Islet precursor cell (in vitro differentiated cells): ENCODE measurements at places on chromosomes 3 and 15.

GRCh38 chr3:85003479-85003878 lies 44.7 kb downstream of the CADM2 start:
- no peak for DNase-seq

DNA sequence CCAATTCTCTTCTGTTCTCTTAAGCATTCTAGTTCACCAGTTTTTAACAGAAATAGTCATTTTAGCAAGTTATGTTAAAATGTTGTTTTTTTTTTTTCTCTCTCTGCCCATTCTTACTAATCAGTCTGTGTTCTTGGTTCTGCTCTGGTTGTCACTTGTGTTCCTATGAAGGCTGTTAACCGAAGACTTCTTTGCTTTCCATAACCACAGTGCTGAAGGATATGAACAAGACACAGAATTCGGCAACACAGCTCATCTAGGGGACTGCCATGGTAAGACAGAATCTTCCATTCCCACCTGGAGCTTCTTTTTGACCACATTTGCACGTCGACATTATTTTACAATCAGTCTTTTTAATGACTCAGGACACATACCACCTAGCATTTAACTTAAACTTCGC lies 49.1 kb downstream of the SEMA6D start:
- DNase-seq: no peak

- DNase-seq: peak; percentile 64
Measured at GRCh38 chr15:69604072-69604411, 151.4 kb downstream of the RPLP1 start.

DNA sequence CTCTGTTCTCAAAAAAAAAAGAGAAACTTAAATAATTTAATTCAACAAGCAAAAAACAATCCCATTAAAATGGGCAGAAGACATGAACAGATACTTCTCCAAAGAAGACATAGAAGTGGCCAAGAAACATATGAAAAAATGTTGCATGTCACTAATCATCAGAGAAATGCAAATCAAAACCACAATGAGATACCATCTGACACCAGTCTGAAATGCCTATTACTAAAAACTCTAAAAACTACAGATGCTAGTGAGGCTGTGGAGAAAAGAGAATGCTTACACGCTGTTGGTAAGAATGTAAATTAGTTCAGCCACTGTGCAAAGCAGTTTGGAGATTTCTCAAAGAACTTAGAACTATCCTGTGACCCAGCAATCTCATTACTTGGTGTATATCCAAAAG lies 382.9 kb downstream of the OTOL1 start:
- DNase-seq: no peak

DNA sequence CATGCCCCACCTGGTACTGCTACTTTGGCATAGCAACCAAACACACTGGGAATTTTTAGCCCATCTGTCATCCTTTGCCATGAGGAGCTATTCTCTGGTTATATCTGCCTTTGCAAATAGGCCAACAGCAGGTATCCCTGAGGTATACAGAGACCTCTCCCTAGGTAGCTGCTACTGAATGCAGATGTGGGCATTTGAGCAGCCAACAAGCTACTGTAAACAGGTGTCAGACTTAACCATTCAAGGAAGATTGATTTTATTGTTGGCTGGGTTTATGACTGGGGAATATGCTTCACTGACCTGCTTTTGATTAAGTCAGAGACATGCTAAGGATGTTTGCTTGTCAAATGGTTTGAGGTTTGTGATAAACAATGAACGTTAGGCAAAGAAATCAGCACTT lies 183.2 kb downstream of the OXSM start:
- DNase-seq: no peak

- no peak for DNase-seq
Measured at GRCh38 chr15:82828075-82828474, 18.6 kb downstream of the WHAMM start.

DNA sequence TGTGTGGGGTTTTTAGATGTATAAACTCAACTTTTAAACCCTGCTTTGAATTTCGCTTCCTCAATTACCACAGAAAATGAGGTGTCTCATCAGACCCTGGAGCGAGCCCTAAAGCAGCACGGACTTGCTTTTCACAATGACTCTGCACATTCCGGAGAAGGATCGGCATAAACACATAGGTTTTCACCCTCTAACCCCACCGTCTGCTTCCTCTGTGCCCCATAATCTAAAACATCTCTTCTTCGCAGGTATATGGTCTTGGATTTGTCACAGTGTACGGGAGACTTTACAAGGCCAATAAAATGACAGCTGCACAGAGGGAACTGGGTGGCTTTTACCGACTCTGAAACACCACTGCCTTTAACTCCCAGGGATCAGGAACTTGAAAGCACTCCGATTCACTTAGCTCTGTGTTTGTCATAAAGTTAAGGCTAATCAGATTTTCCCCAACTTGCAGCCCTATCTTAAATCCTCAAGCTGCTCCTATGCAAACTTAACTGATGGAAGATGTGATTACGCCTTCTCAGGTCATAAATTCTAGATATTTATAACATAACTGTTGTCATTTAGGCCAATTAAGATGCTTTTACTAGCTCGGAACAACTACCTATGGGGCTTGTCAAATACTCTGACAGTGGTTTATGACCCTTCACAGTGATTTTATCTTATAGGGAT lies 133.4 kb upstream of the WNT5A start:
- peak; percentile 91 for DNase-seq

- peak; percentile 70 for DNase-seq
Measured at GRCh38 chr3:42653560-42654330, at the start of gene ZBTB47. TSS of gene ZBTB47 (plus strand) at chr3:42653697. CDS start at chr3:42658356, 4,659 bp downstream.

DNA sequence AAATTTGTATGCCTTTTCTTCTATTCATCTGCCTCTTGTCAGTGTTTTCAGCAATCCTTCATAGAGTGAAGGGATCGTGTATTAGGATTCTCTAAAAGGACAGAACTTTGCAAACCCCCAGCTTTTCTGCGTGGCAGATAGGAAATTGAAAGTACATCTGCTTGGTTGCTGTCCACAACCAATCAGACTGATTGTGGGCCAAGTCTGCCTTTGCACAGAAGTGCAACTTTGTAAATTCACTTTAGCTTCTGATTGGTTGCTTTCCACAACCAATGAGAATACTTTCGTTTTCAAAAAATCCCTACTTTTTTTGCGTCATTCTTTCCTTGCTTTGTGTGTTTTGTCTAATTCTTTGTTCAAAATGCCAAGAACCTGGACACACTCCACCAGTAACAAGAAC lies 847.4 kb downstream of the FHIT start:
- no peak for DNase-seq

DNA sequence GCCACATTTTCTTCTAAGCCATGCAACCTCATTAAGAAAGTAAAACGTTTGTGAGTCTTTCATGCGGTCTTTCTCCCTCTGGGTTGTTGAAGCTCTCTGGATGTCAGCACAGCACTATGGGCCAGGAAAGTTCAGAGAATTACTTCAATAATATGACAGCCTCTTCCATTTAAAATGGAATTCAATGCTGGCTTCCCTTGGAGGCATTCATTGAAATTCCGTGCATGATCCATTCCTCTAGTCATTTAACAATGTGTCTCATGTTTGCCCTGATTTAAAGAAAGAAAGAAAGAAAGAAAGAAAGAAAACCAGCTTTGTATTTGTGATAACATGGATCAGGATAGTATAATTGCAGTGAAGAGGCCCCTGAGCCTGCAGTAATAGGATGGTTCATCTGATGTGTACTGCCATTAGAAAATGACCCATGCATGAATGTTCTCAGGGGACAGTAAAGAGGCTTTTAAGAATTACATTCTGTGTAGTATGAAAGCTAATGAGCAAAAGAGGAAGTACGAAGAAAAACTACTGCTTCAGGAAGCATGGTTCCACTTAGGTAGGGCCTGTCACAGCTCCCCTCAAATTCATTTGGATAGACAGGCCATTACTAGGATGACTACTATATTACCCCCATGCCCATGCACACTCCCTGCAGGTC lies 146.0 kb downstream of the ARPP21 start:
- DNase-seq: no peak

DNA sequence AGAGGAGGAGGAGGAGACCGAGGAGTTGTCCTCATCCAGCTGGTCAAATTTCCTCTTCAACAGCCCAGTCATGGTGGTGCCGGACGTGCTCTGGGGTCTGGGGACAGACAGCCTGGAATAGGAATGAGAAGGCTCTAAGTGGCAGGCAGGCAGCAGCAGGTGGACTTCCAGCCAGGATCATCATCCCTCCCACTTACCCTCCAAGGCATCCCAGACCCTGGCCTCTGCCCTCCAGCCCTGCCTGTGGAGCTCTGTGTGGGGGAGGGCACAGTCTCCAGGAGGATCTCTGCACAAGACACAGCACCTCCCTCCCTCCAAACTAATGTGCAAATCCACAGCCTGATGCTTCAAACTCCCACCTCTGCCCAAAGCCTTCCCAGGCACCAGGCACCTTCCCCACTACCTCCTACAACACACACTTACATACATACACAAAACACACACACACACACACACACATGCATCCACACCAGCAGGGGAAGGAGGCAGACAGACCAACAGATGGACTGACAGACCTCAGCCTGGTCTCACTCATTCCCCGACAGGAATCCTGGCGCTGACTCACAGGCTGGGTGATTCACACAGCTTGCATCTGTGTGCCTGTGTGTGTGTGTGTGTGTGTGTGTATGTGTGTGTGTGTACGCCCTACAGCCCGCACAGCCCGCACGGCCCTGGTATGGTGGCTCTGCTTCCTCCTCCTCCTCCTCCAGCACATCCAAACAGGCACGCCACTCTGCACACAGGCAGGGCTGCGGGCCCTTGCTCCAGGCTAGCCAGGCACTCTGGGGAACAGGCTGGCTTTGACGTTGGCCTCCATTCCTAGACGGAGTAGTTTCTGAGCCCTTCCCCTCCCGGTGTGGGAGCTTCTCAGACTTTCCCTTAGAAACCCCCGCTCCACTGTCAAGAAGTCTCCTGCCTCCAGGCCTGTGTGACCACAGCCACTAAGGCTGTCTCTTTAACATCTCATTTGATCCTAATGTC lies 6.5 kb downstream of the CSRNP1 start:
- peak; percentile 99 for DNase-seq

DNA sequence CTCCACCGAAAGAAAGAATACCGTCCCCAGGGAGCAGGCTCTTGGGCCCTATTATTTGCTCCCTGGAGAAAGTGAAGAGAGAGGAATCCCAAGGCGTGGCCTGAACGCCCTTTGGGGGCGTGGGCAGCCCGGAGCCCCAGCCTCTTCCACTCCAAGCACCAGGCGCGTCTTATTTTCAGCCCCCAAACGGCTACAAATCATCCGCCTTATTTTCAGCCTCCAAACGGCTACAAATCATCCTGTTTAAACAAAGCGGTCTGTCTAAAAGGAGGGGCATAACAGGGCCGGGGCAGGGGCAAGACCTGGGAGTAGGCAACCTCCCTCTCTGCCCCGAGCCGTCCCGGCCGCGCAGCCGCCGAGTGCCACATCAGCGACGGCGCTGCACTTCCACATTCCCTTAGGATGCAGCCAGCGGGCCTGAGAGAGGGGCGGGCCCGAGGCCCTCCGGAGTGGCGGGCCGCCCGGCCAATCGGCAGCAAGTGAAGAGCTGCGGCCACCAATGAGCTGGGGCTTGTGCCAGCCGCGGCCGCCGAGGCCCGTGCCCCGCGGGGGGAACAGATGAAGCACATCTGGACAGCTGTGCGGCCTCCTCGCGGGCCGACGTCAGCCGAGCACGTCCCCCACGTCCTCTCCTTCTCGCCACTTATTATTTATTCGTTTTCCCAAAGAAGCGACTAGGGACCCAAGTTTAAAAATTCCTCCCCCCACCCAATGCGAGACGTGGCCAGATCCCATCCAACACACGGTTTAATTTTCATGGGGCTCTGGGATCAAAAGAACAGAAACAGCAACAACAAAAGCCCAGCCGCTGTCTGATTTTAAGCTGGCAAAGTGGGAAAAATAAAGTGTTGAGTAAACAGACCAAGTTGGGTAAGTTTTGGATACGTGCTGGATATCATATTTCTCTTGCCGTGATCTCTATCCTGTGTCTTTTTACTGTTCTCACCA lies at the start of gene TMEM45A:
TMEM45A (plus strand) TSS at position 561 of the 948 bp plus-strand sequence. CDS start 62,593 bp downstream, outside the sequence.
- peak; percentile 99 for DNase-seq

DNA sequence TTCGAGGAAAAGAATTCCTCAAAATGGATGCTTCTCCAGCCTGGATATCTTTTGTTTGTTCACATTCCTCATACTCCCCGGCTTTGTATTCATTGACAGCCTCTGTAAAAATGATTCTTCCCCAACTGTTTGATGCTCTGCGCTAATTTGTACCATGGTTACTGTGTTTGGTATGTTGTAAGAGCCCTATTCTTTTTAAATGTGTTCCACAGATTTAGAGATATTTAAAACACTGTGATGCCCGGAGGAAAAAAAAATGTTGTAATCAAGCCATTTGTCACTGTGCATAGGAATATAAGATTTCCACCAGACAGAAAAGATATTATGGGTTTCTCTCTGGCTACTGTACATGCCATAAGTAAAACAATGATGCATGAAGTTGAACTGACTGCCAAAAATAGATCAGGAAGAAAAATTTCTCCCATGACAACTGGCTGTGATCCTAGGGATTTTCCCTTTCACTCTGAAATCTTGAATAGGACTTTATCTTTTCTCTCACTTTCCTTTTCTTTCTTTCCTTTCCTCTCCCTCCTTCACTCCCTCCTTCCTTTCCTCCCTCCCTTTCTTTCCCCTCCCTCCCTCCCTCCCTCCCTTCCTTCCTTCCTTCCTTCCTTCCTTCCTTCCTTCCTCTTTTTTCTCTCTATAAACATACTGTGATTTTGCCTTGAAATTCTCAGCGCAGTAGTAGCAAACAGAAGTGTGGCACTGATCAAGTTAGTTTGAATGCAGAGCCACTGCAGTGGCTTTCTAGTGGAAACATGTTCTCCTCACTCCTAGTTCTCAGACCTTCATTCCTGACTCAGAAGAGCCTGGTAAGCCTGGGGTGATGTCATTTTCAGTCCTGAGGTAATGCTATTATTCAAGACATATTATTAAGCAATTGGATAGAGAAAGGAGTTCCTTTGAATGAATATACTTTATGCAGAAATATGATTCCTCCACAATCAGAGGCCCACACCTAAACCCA lies 254.9 kb upstream of the TBL1XR1 start:
- no peak for DNase-seq

DNA sequence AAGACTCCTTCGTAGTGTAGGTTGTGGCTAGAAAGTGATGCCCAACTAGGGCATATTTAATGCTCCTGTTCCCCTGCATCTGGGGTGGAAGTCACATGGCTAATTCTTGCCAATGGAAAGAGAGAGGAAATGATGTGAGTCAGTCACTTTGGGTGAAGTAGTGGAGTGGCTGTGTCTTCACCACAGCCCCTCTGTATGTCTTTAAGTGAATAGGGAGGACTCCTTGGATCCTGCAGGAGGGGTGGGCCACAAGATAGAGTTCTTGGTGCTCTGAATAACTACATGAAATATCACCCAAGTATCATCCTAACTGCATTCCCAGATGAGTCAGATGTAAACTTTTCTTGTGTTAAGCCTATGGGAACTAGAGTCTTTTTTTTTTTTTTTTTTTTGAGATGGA lies 17.8 kb upstream of the MB21D2 start:
- DNase-seq: no peak

DNA sequence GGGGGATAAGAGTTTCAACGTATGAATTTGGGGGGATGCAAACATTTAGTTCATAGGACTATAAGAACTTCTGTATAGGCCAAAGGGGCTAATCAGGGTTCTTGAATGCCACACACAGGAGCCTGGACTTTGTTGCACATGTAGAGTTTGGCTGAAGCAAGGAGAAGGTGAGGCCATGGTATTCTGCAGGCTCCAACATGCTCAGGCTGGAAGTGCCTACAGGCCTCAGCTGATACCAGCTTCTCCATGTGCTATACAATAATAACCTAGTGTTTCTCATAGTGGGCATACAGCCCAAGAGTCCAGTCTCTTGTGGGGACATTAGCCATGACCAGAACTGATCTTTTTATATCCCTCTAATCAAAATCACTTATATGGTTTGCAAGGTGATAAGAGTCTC lies 399.7 kb upstream of the MCTP2 start:
- DNase-seq: no peak
